ENCODE measurements at places on chromosomes 1 and 21. TPM values are rescaled to one million over a fixed set of nuclear protein-coding genes. Genes with fewer than 3 reads are reported as not detected.

GRCh38 chr21:45819478-45820170 is 161.9 kb upstream of the COL6A1 start:
- H3K36me3 ChIP-seq, result no peaks in the 10 kb centered on the region
- no peaks in the 10 kb centered on the region for H3K27me3 ChIP-seq
- no peaks in the 10 kb centered on the region for H3K4me1 ChIP-seq
- H3K4me3 ChIP-seq, result no peak overlapping the region
- no peak for DNase-seq

GRCh38 chr1:211343607-211344006 is 17.0 kb downstream of the TRAF5 start:
- H3K27ac ChIP-seq, result no peak overlapping the region
- no peak overlapping the region for H3K4me3 ChIP-seq
- peaks cover 9% of the 10 kb centered on the region for H3K4me1 ChIP-seq
- H3K36me3 ChIP-seq, result no peaks in the 10 kb centered on the region

Gene HCN3
- 5.9 TPM for total RNA-seq

GRCh38 chr1:54239631-54240031 is 39.7 kb downstream of the MRPL37 start:
- no peak for DNase-seq
- H3K4me1 ChIP-seq, result no peaks in the 10 kb centered on the region
- H3K36me3 ChIP-seq, result no peaks in the 10 kb centered on the region
- H3K27ac ChIP-seq, result no peak overlapping the region

- H3K27me3 ChIP-seq, result no peaks in the 10 kb centered on the region
- H3K36me3 ChIP-seq, result no peaks in the 10 kb centered on the region
- no peak overlapping the region for H3K27ac ChIP-seq
- H3K4me3 ChIP-seq, result no peak overlapping the region
Observed at GRCh38 chr21:44628707-44629391, 2.0 kb downstream of the KRTAP10-9 start.

DNA sequence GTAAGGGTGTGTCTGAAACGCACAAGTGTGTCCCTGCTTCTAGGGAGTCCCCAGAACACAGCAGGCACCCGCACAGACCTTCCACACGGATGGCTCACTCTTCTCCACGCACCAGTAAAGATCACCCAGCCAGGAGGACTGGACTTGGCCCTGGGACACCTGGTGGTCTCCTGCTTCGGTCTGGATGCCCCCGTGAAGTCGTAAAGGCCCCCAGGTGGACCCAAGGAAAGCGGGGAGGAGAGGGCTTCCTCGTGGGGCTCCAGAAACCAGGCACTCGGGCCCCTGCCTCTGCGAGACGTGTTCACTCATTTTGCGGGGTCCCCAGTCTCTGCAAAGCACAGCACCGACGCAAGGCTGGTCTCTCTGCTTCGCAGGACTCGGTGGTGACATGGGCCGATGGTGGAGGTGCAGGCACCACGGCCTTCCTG is 20.2 kb upstream of the COL6A2 start:
- H3K36me3 ChIP-seq, result no peaks in the 10 kb centered on the region
- no peak for DNase-seq
- H3K27me3 ChIP-seq, result no peaks in the 10 kb centered on the region
- no peaks in the 10 kb centered on the region for H3K4me1 ChIP-seq

GRCh38 chr1:168894397-168894903 is 165.4 kb upstream of the DPT start:
- no peak for DNase-seq
- no peaks in the 10 kb centered on the region for H3K36me3 ChIP-seq
- no peaks in the 10 kb centered on the region for H3K27me3 ChIP-seq
- H3K4me1 ChIP-seq, result no peaks in the 10 kb centered on the region
- no peak overlapping the region for H3K4me3 ChIP-seq
- H3K27ac ChIP-seq, result no peak overlapping the region

DNA sequence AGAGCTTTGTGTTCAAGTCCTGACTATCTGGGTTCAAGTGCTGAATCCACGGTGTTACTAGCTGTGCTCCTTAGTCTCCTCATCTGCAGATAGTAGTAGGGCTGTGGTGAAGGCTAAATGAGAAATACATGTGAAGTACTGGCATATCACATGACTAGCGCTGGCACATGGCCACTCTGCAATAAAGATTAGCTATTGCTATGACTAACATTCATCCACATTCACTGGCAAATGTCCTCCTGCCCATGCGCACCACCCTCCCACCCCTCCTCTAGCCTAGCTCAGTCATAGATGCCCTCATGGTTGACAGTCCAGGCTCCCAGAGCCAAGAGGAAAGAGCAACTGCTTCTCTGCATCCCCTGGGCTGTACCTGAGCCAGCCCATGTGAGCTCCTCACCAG is 8.5 kb upstream of the COL8A2 start:
- no peaks in the 10 kb centered on the region for H3K27me3 ChIP-seq
- H3K27ac ChIP-seq, result no peak overlapping the region
- H3K36me3 ChIP-seq, result no peaks in the 10 kb centered on the region
- no peak for DNase-seq

Gene EPHA2
- total RNA-seq, result 40.9 TPM

GRCh38 chr1:235127732-235128455 is 743 bp downstream of the TOMM20 start:
- peak overlapping the region; percentile 83 for H3K27ac ChIP-seq
- peaks cover 4% of the 10 kb centered on the region for H3K36me3 ChIP-seq
- peak; percentile 7 for DNase-seq
- no peaks in the 10 kb centered on the region for H3K27me3 ChIP-seq
- H3K4me3 ChIP-seq, result peak overlapping the region; percentile 92

Gene CELSR2
- 11.1 TPM for total RNA-seq

DNA sequence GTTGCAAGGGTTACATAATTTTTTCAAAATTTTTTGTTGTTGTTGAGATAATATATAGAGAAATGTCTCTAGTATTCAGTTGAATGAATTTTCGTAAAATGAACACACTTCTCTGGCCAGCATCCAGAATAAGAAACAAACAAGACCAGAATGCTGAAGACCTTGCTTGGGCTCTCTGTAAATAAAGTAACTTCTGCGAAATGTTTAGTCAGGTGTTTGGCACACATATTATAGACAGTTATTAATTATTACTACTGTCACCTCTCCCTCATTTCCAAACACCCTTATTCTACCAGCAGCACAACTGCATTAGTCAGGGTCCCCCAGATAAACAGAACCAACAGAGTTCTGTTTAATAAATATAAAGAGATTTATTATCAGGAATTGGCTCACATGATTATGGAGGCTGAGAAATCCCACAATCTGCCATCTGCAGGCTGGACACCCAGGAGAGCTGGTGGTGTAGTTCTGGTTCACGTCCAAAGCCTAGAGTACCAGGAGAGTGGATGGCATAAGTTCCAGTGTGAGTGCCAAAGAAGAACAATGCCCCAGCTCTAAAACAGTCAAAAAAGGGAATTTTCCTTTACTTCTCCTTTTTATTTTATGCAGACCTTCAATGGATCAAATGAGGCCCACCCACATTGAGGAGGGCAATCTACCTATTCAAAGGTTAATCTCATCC is 44.1 kb upstream of the KCND3 start:
- H3K36me3 ChIP-seq, result no peaks in the 10 kb centered on the region
- H3K4me3 ChIP-seq, result no peak overlapping the region
- H3K4me1 ChIP-seq, result peaks cover 2% of the 10 kb centered on the region
- no peaks in the 10 kb centered on the region for H3K27me3 ChIP-seq

Gene RIPPLY3
- 2.8 TPM for total RNA-seq

GRCh38 chr1:192639607-192640368 is 3.8 kb downstream of the RGS13 start:
- no peaks in the 10 kb centered on the region for H3K27me3 ChIP-seq
- no peak for DNase-seq
- no peaks in the 10 kb centered on the region for H3K4me1 ChIP-seq
- H3K4me3 ChIP-seq, result no peak overlapping the region
- H3K36me3 ChIP-seq, result no peaks in the 10 kb centered on the region

All from neural progenitor cell (in vitro differentiated cells).